ENCODE measurements at places on chromosomes 4 and X. TPM values are rescaled to one million over a fixed set of nuclear protein-coding genes. Genes with fewer than 3 reads are reported as not detected.

NEUROG2 gene
- total RNA-seq, result 0.05 TPM

DNA sequence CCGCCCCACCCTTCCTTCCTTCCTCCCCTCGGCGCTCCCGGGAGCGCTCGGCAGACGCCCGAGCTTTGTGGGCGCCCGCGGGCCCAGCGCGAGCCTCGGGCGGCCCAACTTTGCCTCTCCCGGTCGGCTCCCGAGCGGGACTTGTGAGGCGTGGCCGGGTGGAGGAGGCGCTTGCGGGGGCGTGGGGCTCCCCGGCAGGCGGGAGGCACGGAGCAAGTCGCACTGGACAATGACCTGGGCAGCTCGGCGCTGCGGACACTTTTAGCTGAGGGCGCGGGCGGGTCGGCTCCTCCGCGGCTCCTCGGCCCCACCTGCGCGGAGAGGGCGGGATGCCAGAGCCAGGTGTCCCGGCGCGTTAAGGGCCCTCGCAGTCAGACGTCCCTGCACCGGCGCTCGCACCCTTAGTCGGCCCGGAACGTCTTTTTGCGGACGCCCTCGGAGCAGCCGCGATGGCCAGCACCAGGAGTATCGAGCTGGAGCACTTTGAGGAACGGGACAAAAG is 385 bp downstream of the DCLK2 start:
- peak; percentile 44 for DNase-seq

- DNase-seq, result no peak
These were observed 7.6 kb downstream of the SFRP2 start for GRCh38 chr4:153781280-153781679.

GRCh38 chr4:35925806-35926205 is 318.5 kb downstream of the ARAP2 start:
- peak; percentile 8 for DNase-seq

- no peak for DNase-seq
These were observed 99.0 kb downstream of the DHRSX start for GRCh38 chrX:2401590-2402360.

Data from HT1080 (cell line).